ENCODE measurements at places on chromosomes 5 and 9.

GRCh38 chr9:123299558-123300126, 31.3 kb upstream of the STRBP start:
- DNase-seq = no peak

DNA sequence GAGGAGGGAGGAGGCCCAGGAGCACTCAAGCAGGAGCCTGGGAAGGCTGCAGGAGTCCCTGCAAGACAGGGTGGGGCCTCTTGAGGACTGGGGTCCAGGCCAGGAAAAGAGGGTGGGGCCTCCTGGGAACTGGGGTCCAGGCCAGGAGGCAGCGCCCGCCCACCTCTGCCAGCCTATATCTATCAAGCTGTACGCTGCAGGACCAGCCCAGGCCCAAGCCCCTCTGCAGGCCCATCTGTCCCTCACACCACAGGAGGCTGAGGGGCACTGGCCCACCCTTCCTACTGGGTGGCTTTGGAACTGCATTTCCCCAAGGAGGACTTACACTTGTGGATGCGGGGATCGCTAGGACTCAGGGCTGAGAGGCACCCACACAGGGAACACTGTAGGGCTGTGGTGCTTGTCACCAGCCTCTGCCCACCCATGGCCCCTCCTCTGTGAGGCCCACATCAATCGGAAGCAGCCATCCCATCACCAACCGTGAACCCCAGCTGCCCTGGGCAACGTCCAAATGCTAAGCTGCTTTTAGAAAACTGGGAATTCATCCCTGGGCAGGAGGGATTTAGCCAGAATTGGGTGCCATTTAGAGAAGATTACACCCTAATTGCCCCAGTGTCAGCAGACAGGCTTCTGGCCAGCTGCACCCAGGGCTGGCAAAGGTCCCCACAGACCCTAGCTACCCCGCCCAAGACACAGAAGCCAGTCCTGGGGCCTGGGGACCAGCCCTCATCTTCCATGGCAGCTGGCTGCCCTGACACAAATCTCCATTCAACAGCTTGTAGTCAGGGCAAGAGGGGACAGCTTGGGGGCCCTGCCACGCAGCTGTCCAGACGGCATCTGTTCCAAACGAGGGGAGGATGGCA, 15.3 kb downstream of the BICD2 start:
- no peak for DNase-seq

DNA sequence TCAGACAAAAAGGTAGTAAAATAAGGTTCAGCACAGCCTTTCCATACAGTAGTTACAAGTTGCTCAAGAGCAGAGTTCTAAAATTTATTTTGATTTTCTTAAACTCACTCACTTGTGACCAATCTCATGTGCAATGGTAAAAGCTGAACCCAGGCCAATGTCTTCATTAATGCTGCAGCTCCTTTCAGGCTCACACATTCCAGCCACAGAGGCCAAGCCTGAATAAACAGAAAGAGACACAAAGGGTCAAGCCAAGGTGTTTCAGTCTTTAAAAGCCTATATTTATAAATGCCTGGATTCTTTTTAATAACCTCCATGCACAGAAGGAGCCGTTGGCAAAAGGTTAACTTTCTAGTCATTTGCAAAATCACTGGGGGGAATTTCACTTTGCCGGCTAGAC, 152.5 kb downstream of the ADAMTS6 start:
- no peak for DNase-seq

DNA sequence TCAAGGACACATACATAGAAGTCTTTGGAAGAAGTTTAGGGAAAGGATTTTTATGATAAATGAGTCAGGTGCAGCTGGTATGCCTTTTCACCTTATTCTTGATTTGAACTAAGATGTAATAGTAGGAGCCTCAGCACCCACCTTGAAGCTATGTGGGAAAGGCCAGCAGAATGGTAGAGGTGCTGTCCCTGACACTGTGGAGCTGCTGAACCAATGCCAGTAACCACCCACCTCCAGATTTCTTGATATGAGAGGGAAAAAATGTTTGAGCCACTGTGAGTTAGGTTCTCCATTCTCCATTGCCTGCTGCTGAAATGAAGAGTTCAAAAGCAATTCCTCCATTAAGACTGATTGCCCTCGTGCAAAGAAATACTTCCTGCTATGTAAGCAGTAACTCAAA, 12.2 kb upstream of the HMGCR start:
- DNase-seq = no peak

DNA sequence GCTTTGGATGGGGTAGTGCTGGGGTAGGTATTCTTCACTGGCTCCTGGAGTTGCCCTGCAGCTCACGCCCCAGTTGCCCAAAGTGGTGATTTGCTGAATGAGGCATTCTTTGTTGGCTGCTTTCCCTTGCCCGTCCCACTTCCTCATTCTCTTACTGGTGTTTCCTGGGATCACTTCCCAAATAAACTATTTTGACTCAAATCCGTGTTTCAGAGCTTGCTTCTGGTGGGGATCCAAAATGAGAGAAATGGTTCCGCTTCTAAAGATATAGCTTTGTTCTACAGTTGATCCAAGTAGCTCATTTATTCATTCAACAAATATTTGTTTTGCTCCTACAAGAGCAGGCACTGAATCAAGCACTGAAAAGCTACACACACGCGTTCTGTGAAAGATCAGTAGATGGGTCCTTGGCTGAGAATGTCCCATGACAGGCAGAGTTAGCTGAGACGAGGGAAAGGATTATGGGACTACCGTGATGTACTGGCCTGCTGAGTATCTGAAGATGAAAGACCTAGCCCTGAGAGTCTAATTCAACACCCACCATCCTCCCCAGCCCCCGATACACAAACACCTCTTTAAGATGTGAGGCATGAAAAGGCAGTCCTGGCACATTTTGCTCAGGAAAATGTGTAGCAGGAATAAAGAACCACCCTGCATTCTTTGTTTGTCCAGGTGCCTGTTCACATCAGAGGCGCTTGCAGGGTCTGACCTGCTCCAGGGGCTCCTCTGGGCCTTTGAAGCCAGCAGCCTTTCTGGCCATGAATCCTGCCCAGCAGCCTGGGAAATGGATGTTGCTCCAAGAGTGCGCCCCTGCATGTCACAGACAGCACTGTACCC, 143.1 kb upstream of the RANBP3L start:
- no peak for DNase-seq

DNA sequence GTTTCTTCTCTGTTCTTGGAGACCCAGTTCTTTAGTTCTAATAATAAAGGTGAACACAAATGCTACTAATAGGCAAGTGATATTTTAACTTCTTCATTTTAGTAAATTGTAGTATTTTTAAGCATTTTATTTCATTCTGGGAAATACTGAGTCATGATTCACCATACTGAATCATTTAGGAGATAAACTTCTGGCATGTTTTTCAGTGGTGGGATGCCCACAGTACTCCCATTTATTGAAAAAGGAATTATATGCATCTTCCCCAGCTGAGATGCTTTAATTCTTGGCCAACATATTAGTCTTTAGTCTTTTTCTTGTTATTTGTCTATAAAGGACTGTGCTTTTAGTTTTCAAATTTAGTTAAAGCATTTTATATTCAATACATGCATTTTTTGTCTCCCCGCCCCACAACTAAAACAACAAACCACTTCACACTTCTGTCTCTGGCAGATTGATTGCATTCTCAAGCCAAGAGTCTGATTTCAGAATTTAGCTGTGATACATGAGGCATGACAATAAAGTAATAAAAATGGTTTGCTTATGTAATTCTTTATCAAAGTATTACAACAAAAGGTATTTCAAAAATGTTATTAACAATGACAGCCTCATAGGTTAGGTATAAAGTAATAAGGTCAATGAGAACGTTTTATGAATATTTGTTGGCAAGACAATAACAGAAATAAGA, 125.2 kb upstream of the CDH18 start:
- DNase-seq = no peak

GRCh38 chr9:87338088-87338989, 159.3 kb upstream of the DAPK1 start:
- DNase-seq = no peak

Data from hepatic stellate cell (primary cell).